Aortic smooth muscle cell (primary cell): ENCODE measurements at places on chromosomes 5 and 9. TPM values are rescaled to one million over a fixed set of nuclear protein-coding genes. Genes with fewer than 3 reads are reported as not detected.

The PCBD2 gene
- total RNA-seq = 5.9 and 6.1 TPM in 2 replicates

The WWC1 gene
- 0.19 and 0.66 TPM in 2 replicates for total RNA-seq

The PCDHGC3 gene
- total RNA-seq = 72.0 and 83.4 TPM in 2 replicates

The CCL28 gene
- total RNA-seq = 1.1 and 1.6 TPM in 2 replicates

The FOXD4 gene
- 0.06 and 0.13 TPM in 2 replicates for total RNA-seq

The C1QTNF2 gene
- 3.0 and 3.9 TPM in 2 replicates for total RNA-seq

The SPACA9 gene
- total RNA-seq = 3.3 and 3.7 TPM in 2 replicates

The LTC4S gene
- 6.1 and 6.6 TPM in 2 replicates for total RNA-seq

The RNF180 gene
- total RNA-seq = 6.1 and 8.2 TPM in 2 replicates

The TMEM252 gene
- not detected in 2 replicates for total RNA-seq

The ADGRV1 gene
- 0.13 and 0.19 TPM in 2 replicates for total RNA-seq

The PCDHGA12 gene
- total RNA-seq = 17.6 and 22.3 TPM in 2 replicates

The SLC4A9 gene
- total RNA-seq = not detected in 2 replicates

The TMEM141 gene
- total RNA-seq = 66.0 and 77.2 TPM in 2 replicates

The GRM6 gene
- not detected in 2 replicates for total RNA-seq

The RHOBTB3 gene
- total RNA-seq = 27.5 and 34.6 TPM in 2 replicates

The PARP8 gene
- 17.3 and 23.4 TPM in 2 replicates for total RNA-seq

The SEMA6A gene
- total RNA-seq = 0.12 and 0.40 TPM in 2 replicates

The DNAH5 gene
- 0.06 and 0.13 TPM in 2 replicates for total RNA-seq

The FOXI1 gene
- total RNA-seq = not detected in 2 replicates

The CCIN gene
- 0.50 and 0.92 TPM in 2 replicates for total RNA-seq

The NRARP gene
- total RNA-seq = 0.25 and 0.53 TPM in 2 replicates

The SV2C gene
- total RNA-seq = under 0.01 TPM in 1 of 2 replicates, not detected in the other

The GARIN3 gene
- not detected in 2 replicates for total RNA-seq

The HTR4 gene
- 1.9 and 5.7 TPM in 2 replicates for total RNA-seq

The PCDHGB6 gene
- 3.3 and 4.7 TPM in 2 replicates for total RNA-seq

The JAKMIP2 gene
- 0.06 and 0.92 TPM in 2 replicates for total RNA-seq

The OTULINL gene
- not detected in 2 replicates for total RNA-seq

The CDH18 gene
- 0.12 TPM in 1 of 2 replicates, not detected in the other for total RNA-seq

The ST6GALNAC6 gene
- 50.1 and 58.8 TPM in 2 replicates for total RNA-seq

The IL31RA gene
- total RNA-seq = 0.25 and 0.26 TPM in 2 replicates

The PRLR gene
- total RNA-seq = under 0.01 and 0.26 TPM in 2 replicates

The COL5A1 gene
- total RNA-seq = 74.9 and 124 TPM in 2 replicates

The SYK gene
- under 0.01 TPM in 1 of 2 replicates, not detected in the other for total RNA-seq

The SEC61B gene
- 72.6 and 89.3 TPM in 2 replicates for total RNA-seq
